ENCODE measurements at places on chromosomes 7 and 10. TPM values are rescaled to one million over a fixed set of nuclear protein-coding genes. Genes with fewer than 3 reads are reported as not detected.

DNA sequence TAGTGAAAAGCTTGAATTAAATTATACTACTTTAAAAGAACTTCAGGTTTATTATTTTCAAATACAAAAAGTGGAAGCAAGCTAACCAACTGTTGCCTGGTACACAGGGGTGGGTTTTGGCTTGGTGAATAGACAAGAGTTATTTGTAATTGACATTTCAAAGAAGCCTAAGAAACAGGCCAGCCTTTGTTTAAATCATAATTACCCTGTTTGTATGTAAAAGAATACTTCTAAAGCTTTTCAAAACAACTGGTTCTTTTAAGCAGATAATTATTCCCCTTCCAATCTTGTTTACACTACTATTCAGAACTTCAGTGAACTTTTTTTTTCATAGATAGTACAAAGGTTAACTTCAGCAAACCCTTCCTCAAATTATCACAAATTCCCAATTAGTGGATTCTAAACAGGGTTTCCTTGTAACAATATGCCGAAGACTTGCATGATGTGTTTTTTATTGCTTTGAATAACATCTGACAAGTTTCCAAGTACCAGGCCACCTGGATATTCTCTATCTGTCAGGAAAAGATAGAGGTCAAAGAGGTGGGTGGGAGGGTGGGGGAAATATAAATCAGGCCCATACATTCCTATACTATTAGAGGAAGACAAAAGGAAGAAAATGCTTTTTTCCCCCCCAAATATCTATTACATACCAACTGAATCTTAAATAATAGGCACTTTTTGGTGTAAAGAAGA lies 20.4 kb downstream of the SSMEM1 start:
- H3K27ac ChIP-seq: no peak overlapping the region
- H3K36me3 ChIP-seq: no peaks in the 10 kb centered on the region
- H3K4me1 ChIP-seq: peaks cover 4% of the 10 kb centered on the region

DNA sequence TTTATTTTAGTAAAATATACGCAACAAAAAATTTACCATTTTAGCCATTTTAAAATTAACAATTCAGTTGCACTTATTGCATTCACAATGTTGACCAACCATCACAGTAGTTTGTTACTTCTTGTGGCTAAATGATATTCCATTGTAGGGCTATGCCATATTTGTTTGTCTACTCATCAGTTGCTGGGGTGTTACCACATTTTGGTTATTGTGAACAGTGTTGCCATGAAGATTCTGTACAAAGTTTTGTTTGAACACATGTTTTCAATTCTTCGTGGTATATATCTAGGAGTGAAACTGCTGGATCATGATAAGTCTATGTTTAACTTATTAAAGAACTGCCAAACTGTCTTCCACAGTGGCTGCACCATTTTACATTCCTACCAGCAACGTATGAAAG lies 46.3 kb upstream of the ZNF365 start:
- no peaks in the 10 kb centered on the region for H3K36me3 ChIP-seq
- DNase-seq: no peak
- no peak overlapping the region for H3K27ac ChIP-seq
- H3K27me3 ChIP-seq: no peaks in the 10 kb centered on the region

DNA sequence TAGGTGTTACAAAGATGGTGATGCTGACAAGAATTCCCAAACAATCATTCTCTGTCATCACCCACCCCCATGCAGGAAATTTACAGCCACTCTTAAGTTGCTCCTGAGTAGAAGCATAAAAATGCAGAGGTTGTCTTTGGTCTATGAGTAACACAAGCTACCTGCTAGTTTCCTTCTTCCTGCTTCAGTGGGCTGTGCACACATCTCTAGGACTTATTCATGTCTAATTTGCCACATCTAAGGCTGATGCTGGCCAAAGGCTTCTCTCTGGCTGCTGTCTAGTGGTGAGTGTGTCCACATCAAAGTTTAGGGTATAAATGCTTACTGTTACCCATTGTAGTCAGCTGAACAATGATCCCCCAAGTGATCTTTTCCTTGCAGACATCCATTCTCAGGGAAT lies 662.5 kb downstream of the TYW1 start:
- H3K27me3 ChIP-seq: no peaks in the 10 kb centered on the region
- H3K27ac ChIP-seq: no peak overlapping the region
- no peaks in the 10 kb centered on the region for H3K4me1 ChIP-seq
- no peak for DNase-seq
- no peak overlapping the region for H3K4me3 ChIP-seq
- no peaks in the 10 kb centered on the region for H3K36me3 ChIP-seq

Gene SFMBT2
- total RNA-seq: 3.4 TPM

- H3K4me1 ChIP-seq: no peaks in the 10 kb centered on the region
- H3K27ac ChIP-seq: no peak overlapping the region
- DNase-seq: no peak
- no peaks in the 10 kb centered on the region for H3K27me3 ChIP-seq
- H3K36me3 ChIP-seq: no peaks in the 10 kb centered on the region
Measured at GRCh38 chr10:4633776-4634175, 192.2 kb upstream of the AKR1E2 start.

- H3K27ac ChIP-seq: no peak overlapping the region
- H3K36me3 ChIP-seq: no peaks in the 10 kb centered on the region
- no peak overlapping the region for H3K4me3 ChIP-seq
- H3K27me3 ChIP-seq: peaks cover 16% of the 10 kb centered on the region
- DNase-seq: peak; percentile 77
Measured at GRCh38 chr7:32427769-32428291, 62.4 kb downstream of the LSM5 start.

DNA sequence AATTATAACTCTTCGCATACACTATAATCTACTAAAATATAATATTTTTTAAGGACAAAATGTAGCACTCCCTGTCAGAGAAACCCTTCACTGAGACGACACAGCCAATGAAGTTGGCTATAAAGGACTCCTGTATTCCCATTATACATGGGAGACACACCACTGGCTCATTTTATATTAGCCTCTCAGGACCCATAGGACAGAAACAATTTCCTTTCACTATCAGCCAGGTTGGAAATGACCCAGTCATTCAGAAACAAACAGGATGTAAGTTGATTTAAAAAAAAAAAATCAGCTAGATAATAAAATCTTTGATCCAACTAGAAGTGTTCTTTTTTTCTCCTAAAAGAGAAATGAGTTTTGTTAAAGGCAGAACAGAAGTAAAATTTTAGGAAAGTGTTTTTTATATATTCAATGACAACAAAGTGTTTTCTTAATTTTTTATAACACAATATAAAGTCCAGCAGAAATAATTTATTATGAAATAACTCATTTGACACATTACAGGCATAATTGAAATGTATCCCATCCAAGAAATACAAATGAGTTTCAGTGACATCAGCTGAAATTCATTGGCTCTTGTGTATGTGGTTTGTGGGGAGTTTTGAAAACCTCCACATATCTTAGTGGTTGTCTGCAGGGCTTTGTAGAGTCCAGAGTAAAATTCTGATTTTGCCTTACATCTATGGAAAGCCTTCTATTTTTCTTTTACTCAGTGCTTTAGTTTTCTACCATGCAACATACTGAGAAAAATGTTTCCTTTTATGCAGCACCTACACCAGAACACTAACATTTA lies 64.1 kb downstream of the CTTNBP2 start:
- H3K36me3 ChIP-seq: no peaks in the 10 kb centered on the region
- H3K27me3 ChIP-seq: no peaks in the 10 kb centered on the region
- peak overlapping the region; percentile 68 for H3K27ac ChIP-seq
- peaks cover 44% of the 10 kb centered on the region for H3K4me1 ChIP-seq
- H3K4me3 ChIP-seq: no peak overlapping the region

DNA sequence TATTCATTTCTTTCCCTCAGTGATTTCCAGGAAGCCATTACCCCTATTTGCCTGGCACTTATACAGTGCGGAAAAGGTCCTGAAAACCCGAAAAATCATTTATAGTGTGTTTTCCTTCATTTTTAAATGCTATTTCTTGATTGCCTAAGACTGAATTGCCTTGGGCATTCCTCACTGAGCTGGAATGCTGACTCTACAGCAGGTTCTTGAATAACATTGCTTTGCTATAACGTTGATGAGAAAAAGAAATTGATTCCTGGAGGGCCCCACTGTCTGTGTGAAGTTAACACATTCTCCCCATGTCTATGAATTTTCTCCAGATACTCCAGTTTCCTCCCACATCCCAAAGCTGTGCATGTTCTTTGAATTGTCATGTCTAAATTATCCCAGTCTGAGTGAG lies 308.5 kb downstream of the EXOC4 start:
- H3K27ac ChIP-seq: no peak overlapping the region
- no peak for DNase-seq
- H3K4me3 ChIP-seq: no peak overlapping the region
- no peaks in the 10 kb centered on the region for H3K27me3 ChIP-seq

Gene LRRN3
- 2.6 TPM for total RNA-seq

Gene VSTM2A
- total RNA-seq: not detected

DNA sequence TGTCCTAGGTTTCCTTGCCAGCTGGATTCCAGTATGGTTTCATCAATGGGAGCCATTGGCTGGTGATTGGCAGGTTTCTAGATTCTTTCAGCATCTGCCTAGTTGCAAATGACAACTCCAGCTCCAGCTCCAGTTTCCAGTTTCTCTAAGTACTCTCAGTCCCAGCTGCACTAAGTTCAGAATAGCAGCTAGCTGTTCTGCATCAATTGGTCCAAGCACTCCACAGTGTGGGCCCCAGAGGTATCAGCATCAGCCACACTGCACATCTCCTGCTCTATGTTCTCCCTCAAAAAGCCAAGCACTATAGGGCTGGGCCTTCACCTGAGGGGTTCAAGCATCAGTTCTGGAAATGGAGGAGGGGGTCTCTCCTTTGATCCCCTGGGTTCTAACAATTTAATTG lies 143.4 kb downstream of the VPS50 start:
- no peaks in the 10 kb centered on the region for H3K4me1 ChIP-seq
- no peaks in the 10 kb centered on the region for H3K27me3 ChIP-seq
- DNase-seq: no peak

DNA sequence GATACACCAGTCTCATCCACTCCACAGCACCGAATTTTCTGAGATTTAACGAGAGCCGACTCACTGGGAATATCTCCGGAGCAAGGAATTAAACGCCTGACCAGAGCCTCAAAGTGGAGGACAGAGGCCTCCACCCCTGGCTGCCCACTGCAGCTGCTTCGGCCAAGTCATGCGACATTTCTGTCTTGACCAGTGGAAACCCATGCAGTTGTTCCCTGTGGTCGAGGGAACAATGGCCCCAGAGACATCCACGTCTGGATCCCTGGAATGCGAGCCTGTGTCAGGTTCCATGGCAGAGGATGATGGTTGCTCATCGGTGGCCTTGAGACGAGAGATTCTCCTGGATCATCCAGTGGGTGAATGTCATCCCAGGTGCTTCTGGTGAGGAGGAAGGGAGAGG lies 65.7 kb upstream of the INSIG1 start:
- no peak overlapping the region for H3K4me3 ChIP-seq
- H3K4me1 ChIP-seq: peaks cover 39% of the 10 kb centered on the region

DNA sequence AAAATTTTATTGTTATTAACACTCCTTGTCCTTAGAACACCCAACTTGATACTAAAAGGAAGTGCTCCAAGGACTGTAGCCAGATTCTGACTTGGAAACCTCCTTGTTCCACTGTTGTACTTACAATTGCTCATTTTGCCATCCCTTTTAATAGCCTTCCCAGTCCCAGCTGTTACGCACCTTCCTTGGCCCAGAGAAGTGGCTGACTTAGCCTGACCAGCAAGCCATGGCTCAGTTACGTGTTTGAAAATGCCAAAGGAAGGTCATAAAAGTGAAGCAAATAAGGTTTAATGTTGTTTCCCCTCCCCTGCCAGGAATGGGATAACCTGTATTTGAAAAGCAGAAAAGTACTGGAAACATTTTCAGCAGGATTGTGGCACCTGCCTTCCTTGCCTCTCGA lies 3.7 kb upstream of the ANKRD1 start:
- DNase-seq: no peak
- H3K27ac ChIP-seq: no peak overlapping the region
- no peaks in the 10 kb centered on the region for H3K27me3 ChIP-seq
- no peaks in the 10 kb centered on the region for H3K4me1 ChIP-seq
- H3K4me3 ChIP-seq: no peak overlapping the region
- no peaks in the 10 kb centered on the region for H3K36me3 ChIP-seq

- no peak overlapping the region for H3K27ac ChIP-seq
- H3K36me3 ChIP-seq: no peaks in the 10 kb centered on the region
- DNase-seq: no peak
- no peaks in the 10 kb centered on the region for H3K4me1 ChIP-seq
Measured at GRCh38 chr7:31111109-31111451, 59.0 kb downstream of the ADCYAP1R1 start.
